Stimulated activated naive B cell treated with anti-CD40 and anti-IgM and Interleukin-4, amounts not matched to agents 10 μg/mL and 1 μg/mL and 100 μg/mL, for 72 hours (primary cell): ENCODE measurements at places on chromosomes 4 and X.

DNA sequence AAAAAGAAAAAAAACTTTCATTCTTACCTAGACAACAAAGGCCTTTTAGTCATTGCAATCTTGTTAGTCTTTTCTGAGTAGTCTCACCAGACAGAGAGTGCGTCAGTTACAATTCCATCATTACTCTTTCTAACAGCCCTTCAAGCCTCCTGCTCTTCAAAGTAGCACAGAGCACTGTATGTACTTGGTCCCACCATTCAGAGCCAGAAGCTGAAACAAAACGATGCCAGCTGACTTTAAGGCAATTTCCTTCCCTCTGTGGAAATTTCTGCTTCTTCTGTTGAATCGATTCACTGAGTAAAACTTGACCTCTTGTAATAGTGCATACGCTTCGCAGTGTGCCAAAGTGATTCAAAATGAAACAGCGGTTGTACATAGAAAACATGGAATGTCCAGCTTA is 57.7 kb upstream of the TENM3 start:
- DNase-seq: no peak

- DNase-seq: no peak
Observed at GRCh38 chr4:98536631-98537030, 121.8 kb downstream of the TSPAN5 start.

GRCh38 chr4:185463541-185463940 is 8.0 kb downstream of the CCDC110 start:
- DNase-seq: no peak

DNA sequence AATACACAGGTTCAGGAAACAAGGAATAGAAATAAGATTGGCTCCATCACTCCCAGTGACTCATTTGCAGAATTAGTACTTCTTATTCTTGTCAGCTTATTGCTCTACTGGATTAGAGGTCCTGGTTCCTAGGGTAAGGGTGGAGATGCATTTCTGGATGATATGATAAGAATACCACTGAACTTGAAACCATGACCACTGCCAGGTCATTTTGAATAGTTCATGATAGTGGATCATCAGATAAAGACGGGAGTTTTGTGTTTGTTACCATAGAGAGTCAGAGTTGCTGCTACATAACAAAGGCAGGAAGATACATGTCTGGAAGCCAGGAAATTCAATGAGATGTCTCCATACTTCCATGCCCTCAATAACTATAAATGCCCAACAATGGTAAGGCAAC is 109.2 kb upstream of the FAT1 start:
- no peak for DNase-seq

GRCh38 chr4:304969-305680 is at the start of gene ZNF732:
Gene ZNF732, minus strand, starts transcription at chr4:305474. Its CDS starts 164 bp downstream, at chr4:305310.
- DNase-seq: no peak
